ENCODE measurements at places on chromosomes 1 and 21. TPM values are rescaled to one million over a fixed set of nuclear protein-coding genes. Genes with fewer than 3 reads are reported as not detected.

The KLF17 gene
- polyA plus RNA-seq = 0.04 TPM

DNA sequence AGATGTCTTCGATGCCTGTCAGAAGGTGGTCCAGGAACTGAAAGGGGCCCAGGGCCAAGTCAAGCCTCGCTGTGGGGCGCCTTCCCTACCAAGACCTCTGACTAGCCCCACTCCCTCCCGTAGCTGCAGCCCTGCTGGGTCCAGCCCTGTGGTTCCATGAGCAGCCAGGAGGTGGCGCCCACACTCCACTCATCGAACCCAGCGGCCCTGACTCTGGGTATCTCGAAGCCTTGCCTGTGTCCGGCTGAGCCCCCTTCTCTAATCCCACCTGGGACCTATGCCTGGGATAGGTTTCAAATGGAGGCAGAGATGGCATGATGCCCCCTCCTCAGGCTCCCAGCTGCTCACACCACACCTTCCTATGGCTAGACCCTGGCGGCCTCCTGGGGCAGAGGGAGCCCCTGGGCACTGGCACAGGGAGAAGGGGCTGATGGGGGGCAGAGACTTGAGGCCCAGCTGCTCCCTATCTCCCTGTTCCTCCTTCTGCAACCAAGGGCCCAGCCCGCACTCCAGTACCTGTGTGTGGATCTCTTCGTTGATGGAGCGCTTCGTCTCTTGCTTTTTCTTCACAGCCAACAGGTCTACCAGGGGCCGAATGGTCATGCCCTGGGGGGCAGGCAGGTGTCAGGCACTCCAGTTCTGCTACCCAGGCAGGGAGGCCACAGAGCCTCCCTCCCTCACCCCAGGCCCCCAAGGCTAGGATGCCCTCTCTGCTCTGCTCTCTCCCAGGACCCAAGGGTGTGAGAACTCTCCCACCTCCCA, 52.0 kb downstream of the SLC9A1 start:
- no peak overlapping the region for H3K4me3 ChIP-seq
- DNase-seq = peak; percentile 58
- peaks cover 32% of the 10 kb centered on the region for H3K36me3 ChIP-seq
- H3K4me1 ChIP-seq = peaks cover 33% of the 10 kb centered on the region

DNA sequence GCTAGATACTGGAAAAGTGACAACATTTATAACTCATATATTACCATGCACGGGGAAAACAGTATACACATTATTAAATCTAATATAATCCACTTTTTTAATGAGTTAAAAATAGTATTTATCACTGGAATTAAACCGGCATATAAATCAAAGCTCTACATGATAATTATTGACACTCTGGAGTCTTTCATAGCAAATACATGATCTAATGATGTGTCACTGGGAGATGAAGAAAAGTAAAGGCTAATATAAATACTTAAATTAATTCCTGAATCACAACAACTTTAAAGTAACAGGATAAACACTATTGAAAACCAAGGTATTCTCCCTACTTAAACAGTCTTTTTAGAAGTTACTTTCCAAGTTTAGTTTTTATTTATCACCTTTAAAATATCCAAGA, 52.4 kb upstream of the ASPM start:
- no peak overlapping the region for H3K27ac ChIP-seq
- DNase-seq = no peak
- H3K4me1 ChIP-seq = peaks cover 4% of the 10 kb centered on the region
- H3K4me3 ChIP-seq = peak overlapping the region; percentile 29
- no peaks in the 10 kb centered on the region for H3K27me3 ChIP-seq

The C8B gene
- polyA plus RNA-seq = 0.06 TPM

- no peaks in the 10 kb centered on the region for H3K27me3 ChIP-seq
- H3K4me1 ChIP-seq = peaks cover 2% of the 10 kb centered on the region
- H3K27ac ChIP-seq = no peak overlapping the region
- no peak for DNase-seq
These were observed 20.5 kb upstream of the CNN3 start for GRCh38 chr1:94947437-94947836.

DNA sequence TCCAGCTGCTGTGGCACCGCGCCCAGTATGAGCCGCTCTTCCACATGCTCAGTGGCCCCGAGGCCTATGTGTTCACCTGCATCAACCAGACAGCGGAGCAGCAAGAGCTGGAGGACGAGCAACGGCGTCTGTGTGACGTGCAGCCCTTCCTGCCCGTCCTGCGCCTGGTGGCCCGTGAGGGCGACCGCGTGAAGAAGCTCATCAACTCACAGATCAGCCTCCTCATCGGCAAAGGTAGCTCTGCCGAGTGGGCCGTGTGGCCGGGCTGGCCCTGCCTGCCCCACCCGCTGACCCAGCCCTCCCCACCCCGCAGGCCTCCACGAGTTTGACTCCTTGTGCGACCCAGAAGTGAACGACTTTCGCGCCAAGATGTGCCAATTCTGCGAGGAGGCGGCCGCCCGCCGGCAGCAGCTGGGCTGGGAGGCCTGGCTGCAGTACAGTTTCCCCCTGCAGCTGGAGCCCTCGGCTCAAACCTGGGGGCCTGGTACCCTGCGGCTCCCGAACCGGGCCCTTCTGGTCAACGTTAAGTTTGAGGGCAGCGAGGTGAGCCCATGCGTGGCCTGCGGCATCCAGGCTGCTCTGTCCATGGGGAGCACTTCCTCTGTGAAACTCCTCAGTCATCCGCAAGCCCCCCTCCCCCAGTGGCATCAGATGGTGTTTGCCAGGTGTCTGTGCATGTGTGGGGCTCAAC, 64.2 kb downstream of the PIK3CD start:
- no peaks in the 10 kb centered on the region for H3K27me3 ChIP-seq
- peaks cover 18% of the 10 kb centered on the region for H3K4me1 ChIP-seq
- H3K4me3 ChIP-seq = no peak overlapping the region
- no peak overlapping the region for H3K27ac ChIP-seq
- DNase-seq = no peak
- H3K36me3 ChIP-seq = peaks cover 8% of the 10 kb centered on the region
